ENCODE measurements at places on chromosomes 3 and 15.

DNA sequence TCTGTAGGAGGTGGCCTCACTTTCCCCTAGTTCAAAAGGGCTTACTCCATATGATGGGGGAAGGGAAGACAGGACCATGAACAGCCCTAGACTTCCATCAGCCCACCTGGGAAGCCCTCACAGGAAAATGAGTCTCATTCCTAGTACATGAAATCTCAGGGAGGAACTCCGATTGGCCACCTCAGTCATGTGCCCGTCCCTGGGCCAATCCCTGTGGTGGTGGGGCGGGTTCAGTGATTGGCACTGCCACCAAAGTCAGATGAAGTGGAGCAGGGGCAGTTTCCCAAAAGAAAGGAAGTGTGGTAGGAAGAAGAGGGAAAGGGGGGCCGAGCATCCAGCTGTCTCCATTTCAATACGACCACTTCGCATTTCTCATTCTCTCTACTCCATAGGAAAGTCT is 25.9 kb upstream of the GP9 start:
- DNase-seq, result no peak

GRCh38 chr3:130687327-130687726 is 59.3 kb downstream of the PIK3R4 start:
- no peak for DNase-seq

GRCh38 chr3:79926522-79926921 is 158.7 kb upstream of the ROBO1 start:
- DNase-seq, result no peak

DNA sequence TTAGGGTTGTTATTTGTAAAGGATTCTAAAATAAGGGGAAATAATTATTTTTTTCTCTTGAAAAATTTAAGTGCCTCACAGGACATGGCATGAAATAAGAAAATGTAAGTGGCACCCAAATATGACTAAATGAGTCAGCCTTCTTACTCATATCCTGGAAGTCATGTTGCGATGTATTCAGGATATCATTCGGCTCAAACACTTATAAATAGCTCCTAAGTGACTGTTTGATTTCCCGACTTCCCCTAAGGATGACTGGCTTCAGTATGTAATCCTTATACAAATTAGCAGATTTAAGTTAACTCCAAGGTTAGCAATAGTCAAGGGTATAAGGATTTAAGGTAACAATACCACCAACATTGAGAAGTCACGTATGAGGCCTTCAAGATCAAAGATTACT is 57.3 kb upstream of the OSTN start:
- DNase-seq, result no peak

- peak; percentile 29 for DNase-seq
Measured at GRCh38 chr15:64009798-64010261, 36.5 kb downstream of the DAPK2 start.

DNA sequence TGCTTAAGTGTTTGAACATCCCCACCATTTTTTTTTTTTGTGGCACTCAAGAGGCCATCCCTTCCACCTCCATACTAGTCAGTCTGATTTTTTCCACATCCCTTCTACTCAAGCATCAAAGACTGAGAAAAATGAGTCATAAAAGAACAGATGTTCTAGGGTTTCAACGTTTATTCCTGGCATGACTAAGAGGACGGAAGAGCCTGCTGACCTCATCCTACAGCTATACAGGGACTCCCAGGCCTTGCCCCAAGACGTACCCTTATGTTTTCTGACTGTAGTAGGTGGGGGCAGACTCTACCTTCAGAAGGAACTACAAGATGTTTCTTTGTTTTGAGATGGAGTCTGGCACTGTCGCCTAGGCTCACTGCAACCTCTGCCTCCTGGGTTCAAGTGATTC is 3.3 kb upstream of the ITPKA start:
- no peak for DNase-seq

DNA sequence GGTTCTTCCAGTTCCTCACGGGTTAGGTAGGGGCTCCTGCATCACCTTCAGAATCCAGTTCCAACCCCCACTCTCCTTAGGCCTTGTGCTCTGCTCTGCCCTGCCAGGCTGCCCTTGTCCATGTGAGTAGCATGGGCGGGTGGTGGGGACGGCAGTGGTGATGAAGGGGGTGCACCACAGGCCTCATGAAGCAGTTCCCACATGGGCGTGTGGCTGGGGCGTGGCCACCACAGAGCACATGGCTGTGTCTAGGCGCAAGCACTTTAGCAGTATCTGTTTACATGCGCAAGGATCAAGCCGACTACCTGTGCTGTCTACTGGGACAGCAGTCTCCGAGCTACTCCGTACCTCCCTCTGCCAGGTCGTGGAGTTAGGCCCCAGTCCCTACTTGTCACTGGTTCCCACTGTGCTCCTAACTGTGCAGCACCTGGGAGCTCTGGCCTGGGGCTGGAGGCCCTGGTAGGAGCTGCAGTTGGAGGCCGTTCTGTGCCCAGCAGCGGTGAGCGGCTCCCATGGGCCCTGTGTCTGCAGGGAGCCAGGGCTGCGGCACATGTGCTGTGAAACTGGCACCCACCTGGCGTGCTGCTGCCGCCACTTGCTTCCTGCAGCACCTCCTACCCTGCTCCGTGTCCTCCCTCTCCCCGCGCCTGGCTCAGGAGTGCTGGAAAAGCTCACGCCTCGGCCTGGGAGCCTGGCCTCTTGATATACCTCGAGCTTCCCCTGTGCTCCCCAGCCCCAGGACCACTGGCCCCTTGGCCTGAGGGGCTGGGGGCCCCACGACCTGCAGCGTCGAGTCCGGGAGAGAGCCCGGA is 53.5 kb downstream of the PLXNA1 start:
- no peak for DNase-seq

DNA sequence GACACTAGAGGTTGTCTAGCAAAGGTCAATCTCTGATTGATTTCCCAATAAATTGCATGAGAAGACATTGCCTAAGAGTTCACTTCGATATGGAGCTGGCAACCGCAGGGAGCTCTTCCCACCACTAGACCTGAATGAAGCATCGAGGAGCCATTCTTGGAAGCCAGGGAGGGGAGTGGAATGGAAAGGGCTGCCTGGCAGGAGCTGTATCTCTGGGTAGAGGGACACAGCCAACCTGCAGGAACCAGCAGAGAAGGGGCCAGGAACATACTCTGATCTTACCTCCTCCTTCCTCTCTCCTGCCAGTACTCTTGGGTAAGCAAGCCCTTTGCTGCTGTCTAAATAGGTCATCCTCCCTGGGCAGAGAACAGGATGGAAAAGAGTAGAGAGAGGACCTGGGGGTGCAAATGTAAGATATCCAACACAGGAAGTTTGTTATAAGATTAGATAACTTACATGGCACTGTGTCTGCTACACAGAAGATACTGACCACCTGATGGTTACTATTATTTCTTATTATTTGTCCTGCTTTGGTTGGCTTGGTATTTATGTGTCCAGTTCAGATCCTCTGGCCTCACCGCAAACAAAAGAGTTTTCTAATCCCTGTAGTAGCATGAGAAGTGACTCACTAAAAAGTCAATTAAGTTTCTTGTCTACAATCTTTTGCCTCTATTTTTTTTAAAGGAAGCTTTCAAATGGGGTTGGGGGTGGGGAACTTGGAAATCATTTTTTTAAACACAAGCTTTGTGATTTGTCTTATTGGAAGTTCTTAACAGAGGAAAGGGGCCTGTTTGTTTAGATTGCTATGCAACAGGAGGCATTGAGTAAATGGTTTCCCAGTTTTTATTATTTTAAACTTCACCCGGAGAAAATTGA is 156.7 kb upstream of the TSC22D2 start:
- DNase-seq, result no peak

DNA sequence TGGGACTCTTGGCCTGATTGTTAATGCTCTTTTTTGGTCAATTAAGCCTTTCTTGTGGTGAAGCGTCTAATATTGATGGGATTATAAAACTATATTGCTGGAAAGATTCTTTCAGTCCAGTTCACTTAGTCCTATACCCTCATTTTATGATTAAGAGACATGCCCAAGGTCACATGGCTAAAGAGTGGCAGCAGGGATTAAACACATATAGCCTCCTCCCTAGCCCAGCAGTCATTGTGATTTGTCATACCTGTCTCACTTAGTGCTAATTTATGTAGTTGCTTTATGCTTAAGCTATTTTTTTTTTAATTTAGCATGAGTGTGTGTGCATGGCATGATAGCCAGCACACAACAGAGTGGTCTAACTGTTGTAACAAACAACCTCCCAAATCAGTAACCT is 9.5 kb downstream of the PARP14 start:
- DNase-seq, result no peak

DNA sequence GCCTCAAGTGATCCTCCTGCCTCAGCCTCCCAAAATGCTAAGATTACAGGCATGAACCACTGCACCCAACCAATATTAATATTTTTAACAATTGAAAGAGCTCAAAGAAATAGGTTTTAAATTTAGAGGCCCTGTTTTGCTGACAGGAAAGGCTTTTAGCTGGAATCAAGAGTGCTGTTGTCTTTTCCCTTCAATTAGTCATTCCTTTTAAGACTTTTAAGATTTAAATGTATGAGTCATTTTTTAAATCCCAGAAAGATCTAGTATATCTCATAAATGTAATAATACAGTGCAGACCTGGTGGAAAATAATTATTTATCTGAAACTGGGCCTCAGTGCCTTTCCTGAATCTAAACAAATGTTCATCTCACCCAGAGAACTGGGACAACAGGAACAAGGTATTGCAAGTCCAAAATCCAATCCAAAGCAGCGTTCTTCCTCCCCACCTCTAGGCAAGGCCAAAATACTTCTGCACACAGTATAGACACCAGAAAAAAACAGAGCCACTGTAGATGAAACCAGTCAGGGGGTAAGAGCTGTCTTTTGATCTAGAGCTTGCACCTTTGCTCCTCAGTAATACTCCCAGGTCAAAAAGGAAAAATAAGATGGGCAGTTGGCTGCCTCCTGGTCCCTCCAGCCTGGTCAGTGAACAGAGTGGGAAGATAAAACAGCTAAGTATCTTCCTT is 14.4 kb downstream of the AGTR1 start:
- no peak for DNase-seq

DNA sequence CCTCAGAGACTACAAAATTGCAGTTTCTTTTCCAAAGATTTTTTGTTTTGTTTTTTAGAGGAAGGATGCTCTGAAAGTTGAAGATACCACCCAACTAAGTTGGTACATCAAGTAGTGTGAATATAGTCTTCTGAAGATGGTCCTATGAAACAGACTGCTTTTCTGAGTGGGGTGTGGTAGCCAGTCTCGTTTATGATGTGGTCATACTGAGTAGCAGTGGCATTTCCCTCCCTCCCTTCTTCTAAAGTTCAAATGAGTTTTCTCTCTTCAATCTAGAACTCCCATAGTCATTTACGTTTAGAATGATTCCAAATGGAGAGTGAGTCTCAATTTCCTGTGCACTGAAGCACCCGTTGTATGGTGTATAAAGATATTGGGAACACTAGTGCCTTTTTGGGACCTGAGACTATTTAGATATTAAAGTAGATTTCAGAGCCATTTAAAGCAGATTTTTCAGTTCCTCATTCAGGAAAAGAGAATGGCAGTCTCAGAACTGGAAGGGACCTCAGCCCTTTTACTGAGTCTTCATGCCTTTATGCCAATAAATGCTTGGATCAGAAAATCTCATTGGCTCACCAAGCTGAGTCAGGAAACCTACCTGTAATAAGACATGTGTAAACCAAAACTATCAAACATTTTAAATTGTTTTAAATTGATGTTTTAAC is 200.4 kb downstream of the CDIN1 start:
- no peak for DNase-seq

GRCh38 chr15:67201136-67201535 is 53.3 kb downstream of the AAGAB start:
- DNase-seq, result no peak

GRCh38 chr3:32406486-32407408 is 15.1 kb downstream of the CMTM7 start:
- no peak for DNase-seq

GRCh38 chr3:132231633-132232032 is 85.6 kb upstream of the ACP3 start:
- DNase-seq, result no peak

- DNase-seq, result no peak
Measured at GRCh38 chr3:59388555-59389270, 338.9 kb upstream of the CFAP20DC start.

DNA sequence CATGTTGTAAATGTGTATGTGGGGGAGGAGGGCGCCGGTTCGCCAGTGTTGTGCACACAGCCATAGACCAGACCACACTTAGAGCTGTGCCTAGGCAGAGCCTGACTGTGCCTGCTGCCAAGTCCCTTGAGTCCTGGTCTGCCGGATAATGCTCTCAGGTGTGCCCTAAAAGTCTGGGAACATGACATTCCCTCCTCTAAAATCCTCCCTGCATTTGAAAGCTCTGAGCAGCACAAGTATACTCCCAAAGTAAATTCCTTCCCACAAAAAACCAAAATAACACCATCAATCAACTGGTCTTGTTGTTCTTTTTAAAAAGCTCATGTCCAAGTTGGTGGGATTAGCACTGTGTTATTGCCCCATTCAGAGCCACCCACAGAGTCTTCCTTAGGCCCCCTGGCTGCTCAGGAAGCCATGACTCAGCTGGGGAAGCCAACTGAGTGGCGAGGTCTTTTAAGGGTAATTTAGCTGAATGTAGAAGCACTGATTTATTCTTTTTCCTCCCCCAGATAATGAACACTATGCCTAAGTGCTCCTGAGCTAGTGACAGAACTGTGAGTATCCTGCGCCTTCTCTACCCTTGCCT is 147.8 kb upstream of the MCTP2 start:
- no peak for DNase-seq

GRCh38 chr3:83843716-83844115 is 1115.1 kb upstream of the CADM2 start:
- no peak for DNase-seq

DNA sequence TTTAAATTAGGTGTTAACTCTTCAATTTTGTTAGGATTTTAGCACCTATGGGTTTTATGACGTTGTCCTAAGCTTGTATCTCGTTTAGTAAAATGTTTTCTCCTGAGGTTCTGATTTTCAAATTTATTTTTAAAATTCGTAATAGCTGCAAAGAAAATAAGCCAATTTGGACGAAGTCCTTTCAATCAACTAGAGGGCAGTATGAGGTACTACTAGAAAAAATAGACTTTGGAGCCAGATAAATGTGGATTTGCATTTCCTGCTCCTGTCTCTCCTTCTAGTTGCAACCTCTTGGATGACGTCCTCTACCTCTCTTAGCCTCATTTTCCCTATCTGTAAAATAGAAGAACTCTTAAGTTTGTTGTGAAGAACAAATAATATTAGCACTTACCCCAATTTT is 81.1 kb downstream of the SLTM start:
- no peak for DNase-seq

GRCh38 chr3:116030131-116030850 is 407.0 kb downstream of the GAP43 start:
- DNase-seq, result no peak

DNA sequence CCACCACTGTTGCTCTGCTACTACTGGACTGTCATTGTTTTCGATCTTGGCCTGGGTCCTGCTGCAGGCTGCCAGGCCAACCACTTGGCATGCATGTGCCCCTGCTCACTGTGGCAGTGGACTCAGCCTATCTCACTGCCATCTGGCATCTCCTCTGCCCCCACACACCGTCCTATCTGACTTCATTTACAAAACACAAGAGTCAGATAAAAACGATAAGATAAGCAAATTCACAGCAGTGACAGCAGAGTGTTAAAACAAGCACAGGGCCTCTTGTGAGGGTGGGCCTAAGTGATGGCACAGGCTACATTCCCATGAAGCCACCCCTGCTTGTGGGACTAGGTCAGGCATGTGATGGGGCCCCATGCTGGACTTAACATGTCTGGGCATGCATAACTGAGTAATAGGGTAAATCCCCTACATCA is 68.1 kb downstream of the CRYGS start:
- DNase-seq, result no peak

GRCh38 chr3:61239871-61240270 is 11.4 kb downstream of the FHIT start:
- no peak for DNase-seq

- DNase-seq, result no peak
Measured at GRCh38 chr15:91192690-91193377, 92.8 kb downstream of the SV2B start.

Data from stimulated activated CD8-positive, alpha-beta memory T cell treated with anti-CD3 and anti-CD28 coated beads, Interleukin-7, amount 100 ng/mL, for 1 hour (primary cell).